ENCODE measurements at places on chromosomes 2 and 18. TPM values are rescaled to one million over a fixed set of nuclear protein-coding genes. Genes with fewer than 3 reads are reported as not detected.

Gene MCEE
- 26.5 TPM for total RNA-seq

Gene PIEZO2
- 2.1 TPM for total RNA-seq

Gene EDAR
- total RNA-seq, result 4.9 TPM

Gene GPR39
- total RNA-seq, result 1.1 TPM

Gene ERICH2
- not detected for total RNA-seq

Gene OTOS
- not detected for total RNA-seq

Gene TRIB2
- 42.2 TPM for total RNA-seq

Gene ADGRF3
- total RNA-seq, result not detected

Gene WDCP
- total RNA-seq, result 3.6 TPM

Gene OR6B2
- not detected for total RNA-seq

Gene IL18R1
- total RNA-seq, result 0.45 TPM

Gene PAX8
- total RNA-seq, result 7.6 TPM

Gene IL1RL1
- total RNA-seq, result 7.6 TPM

Gene HRH4
- 0.38 TPM for total RNA-seq

Gene CD8A
- total RNA-seq, result 6.5 TPM

Gene CCBE1
- 0.34 TPM for total RNA-seq

Gene SCYGR4
- total RNA-seq, result not detected

Gene CRYGD
- not detected for total RNA-seq

Gene CCDC74B
- total RNA-seq, result 4.4 TPM
